Stimulated activated CD8-positive, alpha-beta memory T cell treated with anti-CD3 and anti-CD28 coated beads, Interleukin-7, amount 100 ng/mL, for 1 hour (primary cell): ENCODE measurements at places on chromosomes 6 and 20.

DNA sequence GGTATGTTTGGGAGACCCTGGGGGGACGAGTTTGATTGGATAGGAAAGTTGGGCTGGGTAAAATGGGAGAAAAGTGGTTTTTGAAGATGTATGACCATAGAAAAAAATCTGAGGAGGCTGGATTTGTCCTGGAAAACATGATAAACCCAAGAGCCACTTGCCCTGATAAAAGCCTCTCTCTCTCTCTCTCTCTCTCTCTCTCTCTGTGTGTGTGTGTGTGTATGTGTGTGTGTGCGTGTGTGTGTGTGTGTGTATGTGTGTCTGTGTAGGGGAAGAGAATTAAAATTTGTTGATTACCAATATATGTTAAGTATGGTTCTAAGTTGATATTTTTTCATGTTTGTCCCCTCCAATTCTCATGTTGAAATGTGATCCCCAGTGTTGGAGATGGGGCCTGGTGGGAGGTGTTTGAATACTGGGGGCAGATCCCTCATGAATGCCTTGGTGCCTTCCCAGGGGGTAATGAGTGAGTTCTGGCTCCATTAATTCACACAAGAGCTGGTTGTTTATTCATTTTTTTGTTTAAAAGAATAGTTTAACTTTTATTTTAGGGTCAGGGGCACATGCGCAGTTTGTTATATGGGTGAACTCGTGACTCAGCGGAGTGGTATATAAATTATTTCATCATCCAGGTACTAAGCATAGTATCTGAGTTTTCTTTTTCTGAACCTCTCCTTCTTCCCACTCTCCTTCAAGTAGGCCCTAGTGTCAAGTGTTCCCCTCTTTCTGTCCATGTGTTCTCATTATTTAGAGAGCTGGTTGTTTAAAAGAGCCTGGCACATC is 208.8 kb downstream of the TFAP2B start:
- DNase-seq: no peak

GRCh38 chr20:61531553-61532345 is 279.7 kb downstream of the CDH4 start:
- no peak for DNase-seq

DNA sequence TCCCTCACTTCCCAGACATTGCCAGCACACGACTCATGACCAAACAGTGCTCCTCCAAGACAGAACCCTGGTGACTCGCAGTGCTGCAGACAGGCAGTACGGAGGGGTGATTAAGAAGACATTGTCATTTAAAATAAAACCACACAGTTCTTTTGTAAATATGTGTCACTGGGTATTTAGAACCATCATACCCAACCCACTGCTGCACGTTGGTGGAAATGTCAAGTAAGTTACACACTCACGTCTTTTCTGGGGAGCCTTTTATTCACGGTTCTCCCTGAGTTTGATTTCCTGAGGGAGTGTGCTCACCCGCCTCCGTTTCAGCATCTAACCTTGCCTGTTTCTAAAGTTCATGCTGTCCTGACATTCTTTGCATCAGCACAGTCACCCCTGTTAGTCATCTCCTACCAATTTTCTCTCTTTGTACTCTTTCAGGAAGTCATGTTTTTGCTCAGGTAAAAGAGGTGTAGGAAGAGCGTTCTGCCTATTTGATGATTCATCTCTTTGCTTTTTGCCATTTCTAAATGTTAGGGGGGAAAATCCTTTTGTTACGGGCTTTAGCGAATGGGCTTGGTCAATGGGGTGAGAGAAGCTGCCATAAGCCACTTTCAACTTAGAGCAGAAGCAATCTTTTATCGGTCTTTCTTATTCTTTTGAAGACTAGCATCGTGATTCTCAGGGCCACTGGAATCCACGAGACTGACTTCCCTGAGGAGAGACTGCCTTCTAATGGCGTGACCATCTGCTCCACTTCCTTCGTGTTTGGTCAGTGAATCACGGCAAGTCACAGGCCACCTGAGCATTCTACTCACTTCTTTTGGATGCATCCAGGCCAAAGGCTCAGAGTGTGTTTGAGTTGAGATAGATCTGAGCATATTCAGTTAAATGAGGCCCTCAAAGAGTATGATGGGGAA is 512.8 kb upstream of the JARID2 start:
- DNase-seq: no peak

DNA sequence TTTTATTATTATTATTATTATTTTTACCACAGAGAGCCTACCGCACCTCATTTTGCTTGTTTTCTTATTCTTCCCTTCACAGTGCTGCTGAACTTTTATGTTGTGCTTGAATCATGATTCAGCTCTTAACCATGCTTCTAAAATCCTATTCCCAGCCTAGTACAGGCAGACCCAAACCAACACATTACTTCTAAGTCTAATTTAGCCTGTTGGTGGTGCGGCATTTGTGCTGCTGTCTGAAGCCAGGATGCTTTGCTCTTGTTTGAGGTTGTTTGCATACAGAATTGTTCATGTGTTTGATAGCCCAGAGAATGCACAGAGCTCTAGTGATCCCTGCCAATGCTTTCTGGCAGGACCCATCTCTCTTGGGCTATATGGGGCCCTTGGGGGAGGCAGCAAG is 213.5 kb upstream of the KCNG1 start:
- no peak for DNase-seq

- DNase-seq: no peak
Observed at GRCh38 chr6:47419621-47420020, 58.0 kb upstream of the CD2AP start.

DNA sequence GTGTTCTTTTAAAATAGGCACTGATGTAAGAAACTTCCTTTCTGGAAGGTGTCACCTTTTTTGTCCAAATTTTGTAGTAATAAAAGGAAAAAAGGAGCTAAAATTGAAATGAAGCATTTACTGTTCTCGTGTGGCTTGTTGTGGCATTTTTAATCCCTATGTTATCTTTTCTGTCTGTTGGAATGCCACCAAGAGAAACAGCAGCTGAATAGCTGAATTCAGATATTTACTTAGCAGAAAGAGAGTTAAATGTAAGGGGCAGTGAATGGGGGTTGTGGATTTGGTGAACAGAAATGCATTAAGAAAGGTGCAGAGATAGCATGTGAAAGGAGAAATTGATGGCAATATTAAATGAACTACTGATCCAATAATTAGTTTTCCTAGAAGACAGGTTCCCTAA is 573.6 kb upstream of the EPHA7 start:
- no peak for DNase-seq

DNA sequence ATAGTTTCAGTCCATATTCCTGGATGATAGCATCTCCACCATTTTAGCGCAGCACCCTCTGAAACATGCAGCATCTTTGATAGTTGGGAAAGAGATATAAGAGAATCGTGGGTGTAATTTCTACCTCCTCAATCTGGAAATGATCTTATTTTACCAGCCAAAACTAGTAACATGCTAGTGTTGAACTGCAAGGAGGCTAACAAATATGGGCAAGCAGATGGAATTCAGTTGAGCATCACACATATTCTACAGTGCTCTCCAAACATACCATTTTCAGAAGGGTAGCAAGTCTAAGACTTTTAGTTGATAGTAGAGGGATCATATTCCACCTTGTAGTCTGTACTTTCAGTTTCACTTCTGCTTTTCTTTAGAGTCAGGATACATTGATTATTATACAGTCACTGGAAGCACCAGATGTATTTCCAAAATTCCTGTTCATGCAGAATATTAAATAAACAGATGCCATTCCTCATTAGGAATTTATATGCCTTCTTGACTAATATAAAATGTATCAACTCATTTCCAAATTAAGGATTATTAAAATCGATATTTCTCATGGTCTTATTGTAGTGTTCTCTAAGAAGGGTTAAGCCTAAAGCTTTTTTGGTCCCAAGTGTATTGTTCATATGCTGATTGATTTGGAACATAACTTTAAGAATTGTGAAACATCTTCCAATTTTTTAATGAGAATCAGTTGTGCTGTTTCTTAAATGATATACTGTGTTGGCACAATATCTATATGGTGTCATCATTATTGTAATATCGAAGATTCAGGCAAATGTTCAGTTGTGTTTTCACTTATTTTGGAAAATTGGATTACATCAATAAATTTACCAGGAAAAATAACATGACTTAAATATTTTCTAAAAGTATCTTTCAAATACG is 362.0 kb downstream of the CENPW start:
- no peak for DNase-seq

GRCh38 chr6:143368426-143368825 is 82.1 kb downstream of the ADAT2 start:
- no peak for DNase-seq

DNA sequence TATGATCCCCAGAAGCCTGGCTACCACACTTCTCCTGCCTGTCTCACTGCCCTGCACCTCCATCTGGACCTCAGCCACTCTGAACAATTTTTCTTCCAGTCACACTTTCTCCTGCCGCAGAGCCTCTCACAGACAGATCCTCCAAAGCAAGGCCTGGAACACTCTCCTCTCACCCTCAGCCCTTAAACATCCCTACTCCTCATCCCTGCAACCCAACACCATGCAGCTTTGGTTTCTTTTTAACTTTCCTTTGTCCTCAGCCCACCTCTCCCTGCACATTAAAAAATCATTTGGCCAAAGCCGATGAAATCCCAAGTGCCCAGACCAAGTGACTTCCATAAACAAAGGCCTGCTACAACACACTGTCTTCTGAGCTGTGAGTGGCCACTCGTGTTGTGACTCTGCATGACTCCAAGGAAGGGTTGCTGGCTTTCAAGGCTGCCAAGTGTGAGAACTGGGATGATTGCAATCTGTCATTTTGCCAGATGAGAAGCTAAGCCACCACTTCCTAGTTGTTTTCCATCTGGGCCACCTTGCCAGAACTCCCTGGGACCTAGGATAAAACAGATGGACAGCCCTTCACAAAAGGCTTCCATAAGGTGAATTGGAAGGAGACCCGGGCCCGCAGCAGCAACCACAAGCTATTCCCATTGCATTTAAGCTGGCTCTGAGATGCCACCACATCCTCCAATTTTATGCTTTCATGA is 144.4 kb upstream of the SSTR4 start:
- no peak for DNase-seq

GRCh38 chr20:42093041-42093440 is 474.9 kb upstream of the CHD6 start:
- no peak for DNase-seq
